ENCODE measurements at places on chromosomes 6 and 20.

- DNase-seq = no peak
Measured at GRCh38 chr20:2138396-2138795, 36.8 kb downstream of the STK35 start.

GRCh38 chr20:51460569-51461265, 81.8 kb downstream of the NFATC2 start:
- DNase-seq = no peak

DNA sequence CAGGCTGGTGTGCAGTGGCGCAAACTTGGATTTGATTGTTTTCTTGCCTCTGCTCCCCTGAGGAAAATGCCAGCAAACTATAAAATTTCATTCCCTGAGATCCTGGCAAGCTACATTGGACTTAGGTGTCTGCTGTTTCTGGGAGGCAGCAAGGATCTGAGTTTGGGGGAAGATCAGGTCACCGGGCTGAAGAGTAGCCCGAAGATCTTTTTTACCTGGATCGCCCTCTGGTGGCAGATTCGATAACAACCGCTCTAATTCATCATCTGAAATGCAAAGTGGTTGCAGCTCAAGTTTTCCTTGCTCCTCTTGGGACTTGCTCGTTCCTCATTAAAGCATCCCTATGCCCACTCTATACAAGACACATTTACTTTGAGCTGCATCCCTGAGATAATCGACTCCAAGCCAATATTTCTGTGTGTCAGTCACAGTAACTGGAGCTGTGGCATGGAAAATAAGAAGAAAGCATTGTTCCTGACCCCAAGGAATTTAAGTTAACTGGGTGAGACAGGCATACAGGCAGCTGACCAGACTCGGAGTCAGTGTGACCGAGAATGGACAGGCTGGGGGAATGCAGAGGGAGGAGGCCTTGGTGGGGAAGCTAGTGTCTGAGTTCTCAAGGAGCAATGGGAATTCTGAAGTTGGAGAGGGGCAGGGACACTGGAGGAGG, 131.8 kb upstream of the PROKR2 start:
- DNase-seq = no peak

- no peak for DNase-seq
Measured at GRCh38 chr20:45100563-45101245, at the start of gene KCNS1. Gene KCNS1, minus strand, starts transcription at chr20:45101127. Its CDS starts 1,891 bp downstream, at chr20:45099236.

- DNase-seq = no peak
Measured at GRCh38 chr6:141165002-141165665, 967.6 kb upstream of the GJE1 start.
